Muscle of arm (tissue), 14 donors: ENCODE measurements at places on chromosomes 4 and X.

DNA sequence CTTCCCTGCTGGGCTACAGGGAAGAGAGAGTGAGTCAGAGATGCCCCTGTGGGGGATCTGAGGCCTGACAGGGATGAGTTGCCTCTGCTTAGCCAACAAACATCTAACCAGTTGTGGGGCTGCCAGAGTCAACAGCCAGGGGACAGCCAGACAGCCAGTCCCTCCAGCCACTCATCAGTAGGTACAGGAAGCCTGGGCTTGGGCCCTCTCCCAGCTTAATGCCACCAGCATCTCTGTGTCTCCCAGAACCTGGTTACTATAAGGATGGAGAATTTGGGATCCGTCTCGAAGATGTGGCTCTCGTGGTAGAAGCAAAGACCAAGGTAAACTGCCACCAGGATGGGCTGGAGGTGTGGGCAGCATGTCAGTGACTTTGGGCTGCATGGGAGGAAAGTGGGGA, 17.3 kb upstream of the SASH3 start:
- DNase-seq: no peak

DNA sequence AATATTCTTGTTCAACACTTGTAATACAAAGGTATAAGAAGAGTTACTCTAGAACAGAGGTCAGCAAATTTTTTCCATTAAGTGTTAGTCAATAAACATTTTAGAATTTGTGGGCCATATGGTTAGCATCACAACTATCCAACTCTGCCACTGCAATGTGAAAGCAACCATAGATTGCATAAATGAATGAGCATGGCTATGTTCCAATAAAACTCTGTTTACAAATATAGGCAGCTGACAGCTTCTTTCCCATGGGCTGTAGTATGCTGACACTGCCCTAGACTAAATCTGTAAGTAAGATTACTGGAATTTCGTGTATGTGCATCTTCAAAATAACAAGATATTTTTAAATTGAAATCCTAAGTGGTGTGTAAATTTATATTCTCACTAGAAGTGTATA, 73.7 kb downstream of the GABRA2 start:
- no peak for DNase-seq

DNA sequence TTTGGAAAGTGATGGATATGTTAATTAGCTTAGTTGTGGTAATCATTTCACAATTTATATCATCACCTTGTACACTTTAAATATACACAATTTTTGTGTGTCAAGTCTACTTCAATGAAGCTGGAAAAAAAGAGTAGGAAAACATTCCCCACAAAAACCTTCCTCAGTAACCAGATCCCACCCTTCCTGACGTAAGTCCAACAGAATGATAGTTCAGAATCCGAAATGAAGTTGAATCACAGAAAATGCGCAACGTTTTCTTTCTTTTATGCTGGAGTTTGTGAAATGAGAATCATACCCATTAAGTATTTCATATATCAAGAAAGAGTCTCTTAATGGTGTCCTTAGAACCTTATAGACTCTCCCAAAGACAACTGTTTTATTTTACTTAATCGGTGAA, 292.9 kb downstream of the USP46 start:
- DNase-seq: peak; percentile 68

DNA sequence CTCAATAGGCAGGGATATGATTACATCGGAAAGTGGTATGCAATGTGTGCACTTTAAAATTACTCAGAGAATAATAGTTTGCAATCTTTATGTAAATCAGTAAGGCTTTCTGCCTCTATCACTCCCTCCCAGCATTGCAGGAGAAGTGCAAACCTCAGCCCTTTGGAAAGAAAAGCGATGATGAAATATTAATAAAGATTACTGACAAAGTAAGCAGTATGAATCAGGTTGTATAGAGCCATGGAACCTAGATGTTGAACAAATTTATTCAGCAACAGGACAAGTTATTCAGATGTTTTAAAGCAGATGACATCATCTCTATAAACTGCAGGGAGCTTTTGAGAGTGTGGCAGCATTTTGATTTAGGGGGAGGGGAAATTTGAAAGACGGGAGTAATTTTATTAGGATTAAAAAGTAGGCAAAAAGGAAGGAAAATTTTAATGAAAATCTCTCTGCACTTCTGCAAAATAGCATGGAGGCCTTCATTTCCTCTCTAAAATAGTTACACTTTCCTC, 631.7 kb upstream of the GRIA3 start:
- DNase-seq: no peak

DNA sequence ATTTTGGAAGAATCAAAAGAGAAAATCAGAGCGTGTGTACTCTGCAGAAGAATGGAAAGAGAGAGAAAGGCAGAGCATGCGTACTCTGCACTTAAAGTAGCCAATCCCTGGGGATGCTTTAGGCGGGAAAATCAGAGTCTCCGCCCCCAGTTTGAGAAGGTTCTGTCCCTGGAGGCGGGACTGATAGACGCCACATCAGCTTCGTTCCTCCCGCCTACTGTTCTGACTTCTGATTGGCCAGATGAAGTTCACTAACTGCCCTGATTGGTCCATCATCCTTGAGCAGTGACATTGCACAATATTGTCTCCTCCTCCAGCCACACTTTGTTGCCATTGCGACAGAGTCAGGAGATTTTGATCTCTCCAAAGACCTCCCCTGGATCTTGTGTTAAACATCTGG, 23.8 kb downstream of the SSX1 start:
- peak; percentile 64 for DNase-seq

GRCh38 chrX:102837847-102838246, 99.2 kb upstream of the RAB40AL start:
- no peak for DNase-seq

GRCh38 chr4:30601070-30601865, 118.9 kb upstream of the PCDH7 start:
- DNase-seq: no peak

DNA sequence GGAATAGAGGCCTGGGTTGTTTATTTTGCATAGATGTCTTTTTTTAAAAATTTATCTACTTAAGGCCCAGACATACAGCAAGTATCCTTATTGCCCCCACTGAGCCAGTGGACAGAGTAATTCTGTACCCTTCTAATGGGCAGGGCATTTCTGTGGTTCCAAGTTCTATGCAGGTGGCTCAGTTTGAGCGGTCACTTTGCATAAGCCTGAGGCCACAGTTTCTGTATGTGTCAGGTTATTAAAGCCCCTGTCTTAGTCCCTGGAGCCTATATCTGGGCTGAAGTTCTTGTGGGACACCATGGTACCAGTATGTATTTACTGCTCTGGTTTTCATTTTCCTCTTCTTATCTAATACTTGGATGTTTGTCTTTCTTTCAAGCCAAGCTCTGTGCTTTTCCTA, 168.8 kb downstream of the MID1IP1 start:
- DNase-seq: no peak

- DNase-seq: no peak
Observed at GRCh38 chr4:99252746-99253145, 33.7 kb upstream of the ADH6 start.

DNA sequence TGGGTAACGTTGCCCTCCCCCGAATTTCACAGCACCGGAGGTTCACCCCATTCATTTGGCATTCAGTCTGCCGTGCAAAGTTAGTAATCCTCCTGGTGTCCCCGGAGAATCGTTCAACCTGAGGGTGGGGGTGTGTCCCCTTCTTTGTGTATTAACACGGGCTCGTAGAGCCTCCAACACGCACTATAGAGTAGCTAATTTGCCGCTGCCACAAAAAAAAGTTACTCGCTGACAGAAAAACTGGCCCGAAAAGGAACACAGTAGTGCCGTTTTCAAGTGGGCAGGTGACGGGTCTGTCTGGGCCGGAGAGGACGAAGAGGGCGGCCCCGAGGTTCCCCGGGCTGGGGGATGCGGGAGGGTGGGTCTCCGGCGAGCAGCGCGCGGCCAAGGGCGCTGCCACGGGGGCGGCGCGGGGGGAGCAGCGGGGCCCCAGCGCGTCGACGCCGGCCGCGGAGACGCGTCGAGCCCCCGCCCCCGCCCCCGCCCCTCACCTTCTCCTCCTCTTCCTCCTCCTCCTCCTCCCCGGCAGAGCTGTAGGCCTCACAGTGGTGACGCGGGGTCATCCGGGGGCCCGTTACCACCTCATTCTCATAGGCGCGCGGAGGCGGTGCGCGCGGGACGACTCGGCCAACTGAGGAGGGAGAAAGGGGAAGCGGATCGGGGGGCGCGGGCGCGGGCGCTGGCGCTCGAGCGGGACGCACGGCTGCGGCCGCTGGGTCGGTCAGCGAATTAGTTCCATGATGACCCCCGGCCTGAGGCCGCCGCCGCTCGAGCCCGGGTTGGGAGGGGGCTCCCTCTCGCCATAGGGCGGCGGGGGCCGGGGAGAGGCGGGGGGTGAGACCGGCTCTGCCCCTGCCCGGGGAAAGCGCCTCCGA, 571 bp downstream of the CCNI start:
- peak; percentile 80 for DNase-seq

GRCh38 chr4:48958582-48958981, 27.5 kb upstream of the CWH43 start:
- no peak for DNase-seq

GRCh38 chrX:118630848-118631247, 96.6 kb upstream of the IL13RA1 start:
- no peak for DNase-seq
